ENCODE measurements at places on chromosomes 7 and 10.
A peak's percentile ranks its signal among the peaks of the same experiment; 100 is the strongest.

DNA sequence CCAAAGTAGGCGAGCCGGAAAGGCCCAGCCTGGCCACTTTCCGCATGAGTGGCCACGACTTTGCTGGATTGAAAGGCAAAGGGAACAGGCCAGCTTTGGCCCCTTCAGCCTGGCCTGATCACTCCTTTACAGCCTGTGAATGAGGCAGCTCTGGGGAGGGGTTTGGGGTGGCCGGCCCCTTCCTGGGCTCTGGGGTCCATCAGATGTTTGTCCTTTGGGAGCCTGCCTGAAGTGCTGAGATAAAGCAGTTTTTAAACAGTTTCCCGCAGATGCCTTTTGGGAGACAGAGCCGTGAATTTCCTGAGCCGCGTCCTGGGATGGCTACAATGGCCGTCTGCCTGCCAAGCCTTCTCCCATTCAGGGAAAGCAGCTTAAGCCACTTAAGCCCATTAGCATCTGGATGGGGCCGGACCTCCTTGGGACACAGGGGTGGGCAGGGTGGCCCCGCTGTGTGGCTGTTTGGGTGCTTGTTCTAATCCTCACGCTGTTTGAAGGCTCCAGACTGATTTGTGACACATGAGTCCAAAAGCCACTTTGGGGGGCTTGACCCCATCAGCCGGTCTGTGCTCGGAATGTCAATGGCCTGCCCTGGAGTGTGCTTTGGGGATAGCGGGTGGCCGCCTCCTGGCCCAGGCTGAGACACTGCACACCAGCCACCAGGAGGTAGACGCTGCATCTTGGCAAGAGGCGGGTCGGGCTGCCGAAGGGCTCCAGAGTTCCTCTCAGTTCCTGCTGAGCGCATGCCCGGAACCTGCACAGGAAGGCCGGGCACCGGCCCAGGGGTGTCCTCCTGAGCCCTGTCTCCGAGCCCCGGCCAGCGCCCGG lies 38.9 kb downstream of the NKX6-2 start:
- no peak for DNase-seq

DNA sequence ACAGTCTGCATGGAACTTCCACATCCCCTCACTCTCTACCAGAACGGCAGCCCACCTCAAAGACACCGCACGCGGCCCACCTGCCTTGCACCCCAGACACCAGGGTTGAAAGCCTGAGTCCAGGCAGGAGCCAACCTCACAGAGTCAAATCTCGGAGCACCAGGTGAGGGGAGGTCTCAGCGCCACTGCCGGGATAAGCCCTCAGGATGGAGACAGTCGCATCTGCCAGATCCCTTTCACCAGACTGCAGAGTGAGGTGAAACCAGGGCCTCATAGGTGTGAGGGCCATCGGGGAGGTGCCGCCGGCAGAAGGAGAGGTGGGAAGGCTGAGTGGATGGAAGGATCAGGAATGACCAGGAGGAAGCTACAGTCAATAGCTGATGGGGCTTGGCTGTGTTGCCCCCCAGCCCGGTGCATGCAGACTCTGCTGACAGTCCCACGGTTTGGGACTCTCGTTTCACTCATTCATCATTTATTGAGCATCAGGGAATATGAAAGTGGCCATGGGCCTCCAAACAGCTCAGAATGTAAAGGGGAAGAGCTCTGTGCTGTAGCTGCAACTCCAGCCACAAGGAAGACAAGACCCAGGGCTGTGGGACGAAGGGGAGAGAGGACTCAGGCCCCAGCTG lies 315.0 kb downstream of the PTPRN2 start:
- DNase-seq: no peak

GRCh38 chr7:134509010-134509409 lies 18.4 kb upstream of the AKR1B10 start:
- DNase-seq: no peak

- DNase-seq: no peak
Observed at GRCh38 chr10:71263376-71263775, 51.0 kb downstream of the UNC5B start.

GRCh38 chr10:75770626-75771081 lies 339.2 kb downstream of the LRMDA start:
- no peak for DNase-seq

GRCh38 chr7:47091141-47091540 lies 490.8 kb downstream of the TNS3 start:
- no peak for DNase-seq

- no peak for DNase-seq
Observed at GRCh38 chr10:133204226-133205015, 25.6 kb upstream of the UTF1 start.

GRCh38 chr10:11849911-11850310 lies 26.8 kb downstream of the PROSER2 start:
- peak; percentile 73 for DNase-seq

- DNase-seq: no peak
Observed at GRCh38 chr7:24793982-24794648, 36.9 kb upstream of the GSDME start.

DNA sequence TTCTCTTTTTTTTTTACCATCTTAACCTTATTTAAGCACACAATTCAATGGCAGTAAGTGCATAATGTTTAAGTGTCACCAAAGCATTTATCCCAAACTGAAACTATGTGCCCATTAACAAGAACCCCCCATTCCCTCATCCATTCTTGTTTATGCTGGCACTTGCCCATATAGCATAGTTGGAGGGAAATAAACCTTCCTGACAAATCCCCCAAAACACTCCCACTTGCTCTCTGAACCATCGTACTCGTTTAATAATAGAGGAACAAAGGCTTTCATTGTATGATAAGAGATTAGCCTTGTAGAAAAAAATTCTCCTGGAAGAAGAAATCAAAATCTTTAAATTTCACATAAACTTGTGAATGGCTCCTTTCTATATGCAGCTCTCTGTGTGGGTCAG lies 26.4 kb upstream of the KCNMA1 start:
- no peak for DNase-seq

GRCh38 chr10:64037071-64037661 lies 516.0 kb downstream of the REEP3 start:
- no peak for DNase-seq

DNA sequence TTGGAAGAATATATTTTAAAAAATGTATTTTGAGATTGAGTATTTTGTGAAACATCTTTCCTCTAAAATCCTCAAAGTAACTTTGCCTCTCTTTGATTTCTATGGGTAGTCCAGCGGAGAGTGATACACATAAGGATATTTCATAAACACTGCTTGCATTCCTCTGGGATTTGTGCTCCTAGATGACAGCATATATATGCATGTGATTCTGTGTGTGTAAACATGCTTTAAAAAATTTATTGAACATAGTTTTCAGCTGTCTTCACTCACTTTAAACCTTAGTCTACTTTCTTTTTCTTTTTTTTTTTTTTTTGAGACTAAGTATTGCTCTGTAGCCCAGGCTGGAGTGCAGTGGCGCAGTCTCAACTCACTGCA lies 84.6 kb downstream of the KAT6B start:
- DNase-seq: no peak

DNA sequence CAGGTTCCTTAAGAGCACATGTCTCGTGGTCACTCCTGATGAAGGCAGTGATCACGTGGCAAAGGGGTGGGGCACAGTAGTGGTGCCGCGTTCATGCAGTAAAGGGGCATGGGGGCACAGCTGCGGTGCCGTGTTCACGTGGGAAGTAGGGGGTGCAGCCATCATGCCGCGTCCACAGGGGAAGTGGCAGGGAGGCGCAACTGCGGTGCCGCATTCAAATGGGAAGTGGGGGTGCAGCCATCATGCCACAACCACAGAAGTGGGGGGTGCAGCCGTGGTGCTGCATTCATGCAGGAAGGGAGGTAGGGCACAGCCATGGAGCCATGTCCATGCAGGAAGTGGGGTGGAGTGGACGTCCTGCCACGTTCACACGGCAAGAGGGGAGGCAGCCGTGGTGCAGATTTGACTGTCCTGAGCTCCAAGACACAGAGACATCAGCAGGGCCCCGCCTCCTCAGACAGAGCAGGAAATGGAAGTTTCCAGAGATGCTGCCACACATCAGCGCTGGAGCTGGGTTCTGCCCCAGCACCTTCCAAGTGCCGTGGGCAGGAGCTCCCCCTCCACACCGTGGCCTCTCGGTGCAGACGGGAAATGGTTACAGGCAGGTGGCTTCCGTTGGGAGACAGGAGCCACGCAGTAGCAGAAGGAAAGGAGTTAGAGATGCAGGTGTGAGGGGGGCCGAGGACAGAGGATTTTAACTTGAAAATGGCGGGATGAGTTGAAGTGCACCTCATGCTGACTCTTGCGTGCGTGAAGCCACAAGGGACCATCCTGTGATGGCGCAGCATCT lies 95.0 kb upstream of the DDC start:
- DNase-seq: peak; percentile 16

DNA sequence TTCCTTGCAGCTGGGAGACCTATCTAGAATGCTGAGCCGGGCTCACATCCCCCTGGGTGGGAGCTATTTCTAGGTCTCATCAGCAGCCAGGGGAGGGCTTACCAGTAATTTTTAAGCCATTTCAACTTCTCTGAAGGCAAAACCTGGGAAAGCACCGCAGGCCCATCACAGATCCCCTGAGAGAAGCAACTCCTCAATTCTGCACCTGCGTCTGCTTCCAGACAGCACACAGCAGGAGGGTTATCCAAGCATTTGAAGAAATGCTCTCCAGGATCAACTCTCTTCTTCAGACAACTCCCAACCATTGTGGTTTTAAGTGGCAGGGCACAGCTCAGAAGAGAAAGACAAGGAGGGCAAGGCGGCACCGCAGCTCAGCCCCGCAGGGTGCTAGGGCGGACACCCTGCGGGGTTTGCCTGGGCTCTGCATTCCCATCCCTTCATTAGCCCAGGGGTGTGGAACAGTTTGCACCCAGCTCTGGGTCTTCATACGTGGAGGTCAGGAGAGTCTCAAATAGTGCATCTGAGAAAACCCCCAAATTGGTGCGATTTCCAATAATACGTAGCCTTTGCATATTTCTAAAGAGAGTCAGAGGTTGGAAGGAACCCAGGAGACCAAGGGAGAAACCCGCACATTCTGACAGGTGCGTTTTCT lies 618.7 kb downstream of the DNAJB6 start:
- no peak for DNase-seq

- DNase-seq: no peak
Observed at GRCh38 chr10:71090330-71090729, 122.0 kb upstream of the UNC5B start.

DNA sequence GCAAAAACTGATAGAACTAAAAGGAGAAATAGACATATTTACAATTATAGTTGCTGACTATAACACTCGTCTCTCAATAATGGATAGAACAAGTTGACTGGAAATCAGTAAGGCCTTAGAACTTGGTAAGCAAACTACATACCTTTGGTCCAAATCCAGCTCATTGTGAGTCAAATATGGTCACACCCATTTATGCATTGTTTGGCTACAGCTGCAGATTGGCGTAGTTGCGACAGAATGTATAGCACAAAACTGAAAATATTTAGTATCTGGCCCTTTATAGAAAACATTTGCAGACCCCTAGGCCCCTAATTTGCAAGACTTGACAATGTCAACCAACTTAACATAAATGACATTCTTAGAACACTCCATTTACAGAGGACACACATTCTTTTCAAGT lies 103.6 kb upstream of the EGR2 start:
- DNase-seq: no peak

DNA sequence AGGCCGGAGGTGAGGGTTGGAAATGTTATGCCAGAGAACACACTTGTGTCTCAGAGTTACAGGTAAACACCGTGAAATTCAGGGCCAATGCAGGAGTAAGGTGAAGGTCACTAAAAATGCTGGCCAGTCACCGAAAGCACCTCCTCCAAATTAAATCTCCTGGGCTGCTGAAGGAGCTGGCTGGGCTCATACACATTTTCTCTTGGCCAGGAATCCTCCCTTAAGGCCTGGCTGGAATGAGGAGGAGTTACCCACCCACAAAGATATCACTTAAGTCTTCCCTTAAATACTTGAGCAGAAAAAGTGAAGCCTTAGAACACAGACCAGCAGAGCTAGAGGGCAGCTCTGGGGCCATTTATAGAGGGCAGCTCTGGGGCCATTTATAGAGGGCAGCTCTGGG lies 46.3 kb downstream of the HTRA1 start:
- no peak for DNase-seq

- no peak for DNase-seq
Observed at GRCh38 chr10:76640806-76641205, 996.8 kb downstream of the KCNMA1 start.

- DNase-seq: no peak
Observed at GRCh38 chr7:93018716-93019115, 99.1 kb downstream of the SAMD9 start.

DNA sequence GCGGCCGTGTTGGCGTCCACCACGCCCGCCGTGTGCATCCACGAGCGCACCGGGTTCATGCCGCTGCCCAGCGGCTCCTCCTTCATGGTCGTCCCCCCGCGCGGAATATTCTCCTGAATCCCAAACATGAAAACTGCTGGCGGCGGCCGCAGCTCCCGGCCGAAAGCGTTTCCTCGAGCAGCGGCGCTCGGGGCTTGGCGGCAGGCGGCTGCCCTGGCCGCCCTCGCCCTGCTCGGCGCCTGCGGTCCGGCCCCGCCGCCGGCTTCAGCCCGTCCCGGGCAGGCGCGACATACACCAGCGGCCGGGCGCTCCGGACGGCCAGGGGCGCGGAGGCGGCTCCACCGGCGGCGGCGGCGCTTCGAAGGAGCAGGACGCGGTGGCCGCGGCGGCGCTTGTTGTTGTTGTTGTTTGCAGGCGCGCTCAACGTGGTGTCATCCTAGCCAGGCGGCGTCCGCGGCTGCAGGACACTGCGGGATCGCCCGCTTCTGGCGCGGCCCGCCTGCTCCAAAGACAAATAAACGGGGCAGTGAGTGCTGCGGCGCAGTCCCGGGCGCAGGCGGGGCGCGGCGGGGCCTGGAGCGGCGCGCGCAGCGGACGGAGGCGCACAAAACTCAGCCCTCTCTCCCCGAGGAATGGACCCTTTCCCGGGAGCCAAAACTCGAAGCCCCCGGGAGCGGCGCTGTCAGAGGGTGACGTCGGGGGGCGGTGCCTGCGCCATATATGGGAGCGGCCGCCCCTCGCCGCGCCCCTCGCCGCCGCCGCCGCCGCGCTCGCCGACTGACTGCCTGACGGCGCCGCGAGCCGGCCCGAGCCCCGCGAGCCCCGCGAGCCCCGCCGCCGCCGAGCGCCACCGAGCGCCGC lies at the start of gene EBF3:
TSS of gene EBF3 (minus strand) at position 634 of the 861 bp plus-strand sequence. CDS start at position 128, 506 bp downstream.
- peak; percentile 93 for DNase-seq

DNA sequence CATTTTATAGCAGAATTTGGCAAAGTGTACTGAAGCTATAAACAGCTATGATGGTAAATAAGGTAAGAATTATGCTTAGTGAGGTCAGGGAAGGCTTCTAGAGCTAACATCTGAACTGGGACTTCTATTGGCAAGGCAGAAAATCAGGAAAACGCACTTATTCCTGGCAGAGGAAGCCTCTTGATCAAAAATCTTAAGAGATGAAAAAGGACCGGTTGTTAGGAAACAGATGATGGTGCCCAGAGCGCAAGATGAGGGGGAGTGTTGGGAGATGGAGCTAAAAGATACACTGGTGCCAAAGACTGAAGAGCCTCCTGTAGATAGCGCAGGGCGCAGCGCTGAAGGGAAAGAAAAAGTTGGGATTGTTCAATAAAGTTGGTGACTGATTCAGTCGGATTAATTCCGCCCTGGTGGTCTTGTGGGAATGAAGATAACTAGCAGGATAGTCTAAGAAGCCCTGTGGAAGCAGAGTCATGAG lies 550 bp upstream of the CALU start:
- DNase-seq: no peak
